Activated gamma-delta T cell treated with anti-CD3 and anti-CD28 coated beads, Interleukin-2, amount 50 U/mL, for 16 hours (primary cell): ENCODE measurements at places on chromosomes 12 and 14.

DNA sequence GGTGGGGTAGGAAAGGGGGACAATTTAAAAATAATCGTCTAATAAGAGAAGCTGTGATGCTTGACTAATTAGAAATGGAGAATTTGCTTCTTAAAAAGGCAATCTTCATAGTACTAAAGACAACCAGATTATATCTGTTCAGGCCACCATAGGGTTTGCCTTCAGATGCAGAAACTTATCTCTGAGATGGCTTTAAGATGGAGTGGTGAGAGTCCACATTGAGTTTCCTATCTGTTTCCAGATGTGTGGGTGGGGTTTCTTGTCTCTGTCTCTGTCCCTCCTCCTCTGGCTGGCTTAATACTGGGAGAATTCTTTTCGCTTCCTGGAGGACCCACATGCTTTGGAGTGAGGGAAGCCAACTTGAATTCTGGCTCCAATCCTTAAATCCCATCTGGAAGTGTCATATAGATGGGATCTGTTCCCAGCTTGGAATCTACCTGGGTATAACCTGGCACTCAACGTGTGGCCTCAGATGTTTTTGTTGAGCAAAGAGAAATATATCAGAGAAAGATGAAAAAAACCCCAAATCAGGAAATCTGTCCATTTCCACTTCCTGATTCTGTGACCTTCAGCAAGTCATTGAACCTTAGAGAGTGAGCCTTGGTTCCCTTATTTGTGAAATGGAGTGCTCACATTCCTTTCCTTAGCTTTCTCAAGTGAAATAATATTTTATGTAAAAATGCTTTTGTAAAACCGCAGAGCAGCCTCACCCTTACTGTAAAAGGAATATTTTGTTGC is 66.4 kb downstream of the CHST11 start:
- DNase-seq = no peak

DNA sequence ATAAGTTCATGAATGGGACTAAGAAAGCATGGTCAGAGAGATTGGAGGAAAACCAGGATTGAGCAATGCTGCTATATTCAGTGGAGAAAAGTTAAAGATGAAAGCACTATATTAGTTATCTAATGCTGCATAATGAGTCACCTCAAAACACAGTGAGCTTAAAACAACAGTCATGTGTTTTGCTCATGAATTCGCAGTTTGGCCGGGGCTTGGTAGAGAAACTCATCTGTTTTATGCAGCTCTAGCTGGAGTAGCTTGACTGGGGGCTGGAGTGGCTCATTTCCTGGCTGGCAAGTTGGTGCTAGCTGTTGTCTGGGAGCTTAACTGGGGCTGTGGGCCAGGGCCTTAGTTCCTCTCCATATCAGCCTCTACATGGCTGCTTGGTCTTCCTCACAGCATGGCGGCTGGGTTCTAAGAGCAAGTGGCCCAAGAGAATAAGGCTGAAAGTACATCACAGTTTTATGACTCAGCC is 90.1 kb downstream of the ADCK1 start:
- DNase-seq = no peak

DNA sequence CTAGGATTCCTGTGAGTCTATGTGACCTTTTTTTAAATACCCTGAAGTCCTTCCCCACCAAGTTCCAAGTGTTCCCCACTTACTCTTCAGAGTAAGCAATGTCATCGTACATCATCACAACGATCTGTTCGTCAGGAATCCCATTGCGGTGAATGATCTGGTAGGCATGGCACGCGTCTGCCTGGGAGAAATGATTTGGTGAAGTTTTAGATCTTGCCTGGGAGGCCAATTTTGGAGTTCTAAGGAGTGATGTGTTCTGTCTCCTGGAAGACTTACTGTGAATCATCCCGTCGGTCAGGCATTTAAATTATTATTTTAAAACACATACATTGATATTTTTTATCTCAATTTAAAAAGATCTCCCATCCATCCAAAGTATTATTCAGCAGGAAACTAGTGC is 29.8 kb downstream of the LGMN start:
- no peak for DNase-seq

GRCh38 chr14:53545217-53545616 is 392.1 kb upstream of the DDHD1 start:
- DNase-seq = no peak

DNA sequence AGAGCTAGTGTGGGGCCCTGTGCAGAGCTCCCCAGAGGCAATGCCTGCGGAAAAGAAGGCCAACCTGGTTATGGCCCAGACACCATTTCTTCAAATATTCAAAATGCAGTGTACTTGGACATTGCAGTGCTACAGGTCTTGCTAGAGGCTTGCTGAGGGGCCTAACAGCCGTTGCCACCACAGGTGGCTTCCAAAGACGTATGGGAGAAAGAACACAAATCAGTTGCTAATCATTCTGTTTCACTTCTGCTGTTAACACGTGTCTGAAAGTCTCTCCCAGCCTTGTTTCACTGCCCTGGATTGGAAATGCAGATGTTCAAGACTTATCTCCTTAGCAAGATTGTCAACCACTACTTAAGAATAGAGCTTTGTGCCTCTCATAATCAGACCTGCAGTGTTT is 925.9 kb downstream of the GALC start:
- no peak for DNase-seq

GRCh38 chr12:70895956-70896355 is 24.6 kb downstream of the PTPRR start:
- no peak for DNase-seq

DNA sequence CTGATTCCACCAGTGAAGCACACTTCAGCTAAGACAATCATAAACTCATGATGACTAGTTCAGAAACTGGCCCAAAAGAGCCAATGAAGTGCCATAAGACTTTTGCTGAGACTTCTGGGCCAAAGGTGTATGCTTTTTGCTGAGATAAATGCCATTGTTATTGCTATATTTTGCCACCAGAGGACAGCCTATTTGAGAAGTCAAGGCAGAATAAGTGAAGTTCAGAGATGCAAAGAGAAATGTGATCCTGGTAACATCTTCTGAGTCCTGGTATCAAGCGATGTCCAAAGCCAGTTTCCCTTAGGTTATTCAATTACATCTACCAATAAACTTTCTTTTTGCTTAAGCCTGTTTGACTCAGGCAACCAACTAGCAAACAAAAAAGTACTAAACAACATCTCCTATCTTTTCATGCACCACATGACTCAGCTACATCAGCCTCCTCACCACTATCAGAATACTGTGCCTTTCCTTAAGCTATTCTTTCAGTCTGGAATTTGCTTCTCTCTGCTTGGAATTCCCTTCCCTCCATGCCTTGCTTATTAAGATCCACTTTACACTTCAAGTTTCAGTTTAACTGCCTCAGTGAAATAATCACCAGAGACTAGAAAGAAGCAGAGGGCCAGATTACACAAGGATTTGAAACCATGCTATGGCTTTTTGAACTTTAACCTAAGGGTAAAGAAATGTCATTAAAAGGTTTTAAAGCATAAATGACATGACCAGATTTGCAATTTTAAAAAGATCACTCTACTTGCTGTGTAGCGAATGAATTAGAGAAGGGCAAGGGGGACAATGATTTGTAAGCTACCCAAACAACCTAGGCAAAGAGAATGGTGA is 14.0 kb downstream of the CRY1 start:
- no peak for DNase-seq
